CD4-positive, alpha-beta T cell treated with Interleukin-2 at 100 ng/mL for 4 hours (primary cell): ENCODE measurements at places on chromosomes 5 and 9.

- no peak for DNase-seq
These were observed 113.8 kb downstream of the WDR70 start for GRCh38 chr5:37492778-37493555.

GRCh38 chr9:72497447-72498046 lies 23.9 kb upstream of the TMC1 start:
- no peak for DNase-seq

- DNase-seq = peak; percentile 47
These were observed 54.1 kb upstream of the CDKN2AIPNL start for GRCh38 chr5:134465816-134466240.

DNA sequence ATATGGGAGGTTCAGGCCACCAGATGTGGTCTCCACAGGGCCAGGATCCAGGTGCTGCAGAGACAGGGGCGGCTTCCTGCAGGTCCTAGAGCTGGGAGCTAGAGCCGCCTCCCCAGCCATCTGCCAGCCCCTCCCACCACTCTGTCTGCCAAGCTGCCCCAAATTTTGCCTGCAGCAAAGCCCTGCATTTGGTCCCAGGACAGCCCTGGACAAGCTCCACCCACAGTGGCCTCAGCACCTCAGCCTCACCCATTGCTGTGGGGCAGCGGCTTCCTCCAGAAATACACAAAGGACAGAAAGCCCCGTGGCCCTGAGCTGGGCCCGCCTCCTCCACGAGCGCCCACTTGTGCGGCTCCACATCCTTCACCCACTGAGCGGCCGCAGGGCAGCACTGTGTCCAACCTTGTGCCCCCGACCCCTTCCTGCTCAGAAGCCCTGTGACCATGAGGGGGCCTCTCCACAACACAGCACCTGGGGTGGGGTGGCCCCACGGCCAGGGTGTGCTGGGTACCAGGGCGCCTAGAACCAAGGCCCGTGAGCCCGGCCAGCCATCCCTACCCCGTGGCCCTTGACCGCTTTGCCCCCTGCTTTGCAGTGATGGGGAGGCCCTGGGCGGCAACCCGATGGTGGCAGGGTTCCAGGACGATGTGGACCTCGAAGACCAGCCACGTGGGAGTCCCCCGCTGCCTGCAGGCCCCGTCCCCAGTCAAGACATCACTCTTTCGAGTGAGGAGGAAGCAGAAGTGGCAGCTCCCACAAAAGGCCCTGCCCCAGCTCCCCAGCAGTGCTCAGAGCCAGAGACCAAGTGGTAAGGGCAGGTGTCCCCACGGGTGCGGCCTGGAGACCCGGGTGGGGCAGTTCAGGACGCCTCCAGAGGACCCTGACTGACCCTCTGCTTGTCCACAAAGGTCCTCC lies 3.7 kb upstream of the AJM1 start:
- no peak for DNase-seq

GRCh38 chr9:121732886-121733285 lies 81.5 kb downstream of the DAB2IP start:
- no peak for DNase-seq

- no peak for DNase-seq
These were observed 84.6 kb upstream of the RETREG1 start for GRCh38 chr5:16701134-16702099.

GRCh38 chr5:89723907-89724306 lies 685.6 kb downstream of the CETN3 start:
- no peak for DNase-seq

GRCh38 chr5:119393201-119393691 lies 37.4 kb downstream of the TNFAIP8 start:
- DNase-seq = no peak

DNA sequence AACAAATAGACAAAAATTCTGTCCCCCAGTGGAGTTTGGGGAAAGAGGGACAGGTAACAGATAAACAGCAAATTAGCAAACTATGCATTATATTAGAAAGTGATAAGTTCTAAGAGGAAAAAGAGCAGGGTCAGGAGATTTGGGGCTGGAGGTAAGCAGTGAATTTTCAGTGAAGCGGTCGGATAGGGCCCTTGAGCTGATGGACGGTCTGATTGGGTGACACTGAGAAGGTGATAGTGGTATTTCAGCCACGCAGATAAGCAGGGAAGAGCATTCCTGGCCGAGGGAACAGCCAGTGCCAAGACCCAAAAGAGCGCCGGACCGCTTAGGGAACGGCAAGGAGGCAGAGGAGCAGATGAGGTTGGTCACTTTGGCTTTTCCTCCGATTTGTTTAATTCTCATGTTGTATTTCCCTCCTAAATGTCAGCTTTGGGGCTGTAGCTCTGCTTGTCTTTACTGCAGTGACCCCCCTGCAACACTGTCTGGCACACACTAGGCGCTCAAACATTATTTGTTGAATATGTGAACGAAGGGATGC lies 1.1 kb upstream of the PTPN3 start:
- no peak for DNase-seq

GRCh38 chr9:107922260-107922659 lies 432.7 kb upstream of the KLF4 start:
- no peak for DNase-seq

- DNase-seq = no peak
These were observed 51.7 kb downstream of the ZNF366 start for GRCh38 chr5:72455476-72455875.

DNA sequence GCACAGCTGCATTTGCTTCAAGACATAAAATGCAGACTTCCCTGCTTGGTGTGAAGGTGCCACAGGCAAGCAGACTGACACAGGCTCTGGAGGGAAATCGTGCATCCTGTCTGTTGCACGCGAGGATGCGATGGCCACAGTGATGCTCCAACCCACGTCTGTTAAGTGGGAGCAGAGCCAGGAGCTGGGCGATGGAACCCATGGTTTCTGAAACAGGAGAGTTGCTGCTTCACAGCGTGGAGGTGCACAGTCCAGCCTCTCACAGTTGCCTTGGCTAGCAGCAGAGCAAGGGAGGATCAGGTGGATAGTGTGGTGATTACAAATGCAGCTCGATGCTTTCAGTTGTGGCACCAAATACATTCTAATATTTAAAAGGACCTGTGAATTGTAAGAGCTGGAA lies 108.8 kb downstream of the TENT4A start:
- DNase-seq = no peak

DNA sequence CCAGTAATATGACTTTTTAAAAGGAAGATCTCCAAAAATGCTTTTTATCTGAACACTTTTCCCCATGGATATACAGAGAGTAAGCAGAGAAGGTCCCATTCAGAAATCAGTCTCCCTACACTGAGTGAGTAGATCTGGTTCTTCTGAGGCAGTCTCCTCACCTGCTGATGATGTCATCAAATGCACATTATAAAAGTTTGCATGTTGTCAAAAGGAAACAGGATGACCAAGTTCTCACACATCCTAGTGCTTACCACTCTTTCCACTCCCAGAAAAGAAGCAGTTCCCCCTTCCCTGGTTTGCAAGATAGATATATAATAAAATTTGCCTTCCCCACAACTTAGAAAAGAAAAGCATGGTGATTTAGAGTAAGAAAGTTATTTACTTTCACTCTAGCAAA lies 180.5 kb downstream of the RAB3C start:
- no peak for DNase-seq

DNA sequence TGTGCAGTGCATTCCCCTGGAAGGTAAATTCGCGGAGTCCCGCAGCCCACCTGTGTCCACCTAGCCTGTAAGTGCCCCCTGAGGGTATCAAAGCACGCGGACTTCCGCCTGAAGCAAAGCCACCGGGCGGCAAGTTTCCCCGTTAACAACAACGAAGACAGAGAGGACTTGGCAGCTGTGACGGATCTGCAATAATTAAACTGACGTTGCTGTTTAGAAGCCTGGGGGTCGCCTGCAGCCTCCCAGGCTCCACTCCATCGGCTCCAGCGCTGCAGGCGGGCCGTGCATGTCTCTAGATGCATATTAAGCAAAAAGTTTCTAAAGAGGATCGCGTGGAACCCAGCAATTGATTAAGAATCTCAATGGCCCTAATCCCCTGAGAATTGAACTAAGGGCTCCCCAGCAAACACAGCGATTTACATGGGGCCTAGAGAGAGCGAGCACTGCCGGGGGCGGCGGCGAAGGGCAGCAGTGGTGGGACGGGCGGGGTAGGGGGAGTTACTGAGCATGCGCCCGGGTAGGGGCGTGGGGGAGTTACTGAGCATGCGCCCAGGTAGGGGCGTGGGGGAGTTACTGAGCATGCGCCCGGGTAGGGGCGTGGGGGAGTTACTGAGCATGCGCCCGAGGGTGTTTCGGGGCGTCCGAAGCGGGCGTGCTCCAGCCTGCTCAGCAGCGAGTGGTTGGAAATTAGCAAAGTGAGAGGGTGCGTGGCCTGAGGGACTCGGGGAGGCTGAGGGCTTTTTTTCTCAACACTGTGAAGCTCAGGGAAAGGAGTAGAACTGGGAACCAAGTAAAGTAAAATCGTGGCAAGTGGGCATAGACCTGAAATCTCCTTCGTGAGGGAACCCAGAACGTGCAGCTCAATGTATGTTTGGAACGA lies 255.2 kb downstream of the DOCK8 start:
- peak; percentile 93 for DNase-seq

GRCh38 chr9:16484180-16484579 lies 386.3 kb downstream of the BNC2 start:
- no peak for DNase-seq

DNA sequence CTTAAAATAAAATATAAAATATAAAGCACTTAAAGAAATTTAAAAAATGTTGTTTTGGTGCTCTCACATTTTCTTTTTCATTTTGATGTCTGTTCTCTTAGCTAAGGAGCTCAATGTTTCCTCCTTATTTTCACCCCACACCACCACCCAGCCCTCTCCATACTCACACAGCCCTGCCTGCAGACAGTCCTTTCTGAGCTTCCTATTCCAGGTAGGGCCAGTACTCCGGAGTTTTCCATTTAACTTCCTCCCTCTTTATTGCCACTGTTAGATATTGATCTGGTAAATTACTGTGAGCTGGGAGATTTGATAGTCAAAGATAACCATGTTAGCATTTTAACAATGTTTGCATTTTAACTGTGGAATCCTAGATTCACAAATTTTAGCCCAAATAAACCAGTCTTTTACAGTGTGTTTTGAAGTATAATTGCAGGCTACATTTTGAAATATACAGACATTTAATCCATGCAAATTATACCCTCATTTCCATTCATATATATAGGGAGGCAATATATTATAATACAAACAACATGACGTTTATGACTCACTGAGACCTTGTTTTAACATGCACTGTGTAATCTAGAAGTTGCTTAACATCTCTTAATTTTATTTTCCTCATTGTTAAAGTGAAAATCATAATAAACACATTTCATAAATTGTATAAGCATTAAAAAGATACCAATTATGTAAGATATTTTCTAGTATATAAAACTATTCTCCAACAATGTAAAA lies 927.1 kb downstream of the NR2F1-AS1 start:
- no peak for DNase-seq

GRCh38 chr9:122100756-122101155 lies 7.6 kb upstream of the TTLL11 start:
- no peak for DNase-seq

DNA sequence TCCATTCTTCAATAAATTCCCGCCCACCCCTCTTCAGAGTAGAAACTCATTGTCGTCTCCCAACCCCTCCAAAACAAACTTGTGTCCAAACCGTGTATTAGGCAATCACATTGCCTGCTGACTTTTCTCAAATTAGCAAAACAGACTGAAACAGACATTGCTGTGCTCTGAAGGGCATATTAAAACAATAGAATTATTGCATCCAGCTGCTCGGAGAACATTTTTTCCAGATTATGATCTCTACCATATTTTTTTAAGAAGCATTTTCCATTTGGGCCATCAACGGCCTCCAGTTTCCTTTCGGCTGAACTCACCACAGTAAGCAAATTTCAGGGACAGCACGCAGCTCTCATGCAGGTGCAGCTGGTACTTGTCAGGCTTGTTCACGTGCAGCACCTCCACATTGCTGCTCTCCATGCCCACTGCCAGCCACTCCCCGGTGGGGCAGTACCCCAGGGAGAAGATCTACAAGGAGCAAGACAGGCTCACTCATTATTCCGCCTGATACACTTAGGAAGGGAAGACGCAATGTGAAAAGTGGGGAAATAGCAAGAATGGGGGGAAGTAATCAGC lies 104.1 kb downstream of the TLE1 start:
- no peak for DNase-seq

DNA sequence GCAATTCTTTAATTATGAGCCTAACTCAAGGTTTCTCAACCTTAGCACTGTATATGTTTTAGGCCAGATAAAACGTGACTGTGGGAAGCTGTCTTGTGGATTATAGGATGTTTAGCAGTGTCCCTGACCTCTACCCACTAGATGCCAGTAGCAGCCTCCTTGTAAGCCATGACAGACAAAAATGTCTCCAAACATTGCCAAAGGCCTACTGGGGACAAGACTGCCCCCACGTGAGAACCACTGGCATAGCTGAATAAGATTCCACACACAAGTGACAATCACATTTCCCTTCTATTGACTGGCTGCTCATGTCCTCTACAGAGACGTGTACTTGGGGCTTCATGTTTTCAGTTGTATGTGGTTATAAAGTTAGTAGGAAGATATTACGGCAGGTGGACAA lies 55.4 kb downstream of the GOLM1 start:
- no peak for DNase-seq

DNA sequence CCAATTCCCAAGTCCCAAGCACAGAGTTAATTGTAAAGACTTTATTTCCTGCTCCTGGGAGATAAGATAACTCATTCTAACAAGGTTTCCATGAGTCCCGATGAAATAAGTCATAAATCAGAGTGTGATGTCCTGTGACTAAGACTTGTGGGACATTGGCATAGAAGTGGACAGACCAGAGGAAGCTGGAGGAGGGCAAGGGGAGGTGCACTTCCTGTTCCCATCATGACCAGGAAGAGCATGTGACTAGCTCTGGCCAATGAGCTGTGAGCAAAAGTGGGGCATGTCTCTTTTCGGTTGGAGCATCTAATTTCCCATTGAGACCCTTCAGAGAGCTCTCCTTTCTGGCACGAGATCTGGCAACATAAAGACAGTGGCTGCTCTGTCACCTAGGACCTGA lies 100.4 kb downstream of the ZNF354C start:
- no peak for DNase-seq

DNA sequence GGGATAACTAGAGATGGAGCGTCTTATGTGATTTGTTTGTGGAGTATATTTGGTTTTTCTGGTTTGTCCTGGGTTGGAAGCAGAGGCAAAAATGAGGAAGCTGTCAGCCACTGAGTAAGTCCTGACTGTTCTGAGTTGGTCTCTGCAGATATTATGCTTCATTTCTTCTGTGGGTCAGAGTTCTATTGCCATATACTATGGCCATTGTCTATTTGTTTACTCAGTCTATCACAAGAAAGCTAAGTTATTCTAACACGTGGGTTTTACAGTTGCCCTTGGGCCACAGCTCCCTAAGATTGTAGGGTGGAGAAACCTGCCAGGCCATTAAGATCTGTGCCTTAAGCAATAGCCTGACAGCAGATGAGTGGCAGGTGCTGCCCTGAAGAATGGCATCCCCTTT lies 3.0 kb upstream of the CTSV start:
- no peak for DNase-seq
